Thoracic aorta endothelial cell (primary cell): ENCODE measurements at places on chromosomes 3 and 15. TPM values are rescaled to one million over a fixed set of nuclear protein-coding genes. Genes with fewer than 3 reads are reported as not detected.

CX3CR1 gene
- total RNA-seq, result not detected in 2 replicates

RTP1 gene
- 0.13 TPM in 1 of 2 replicates, not detected in the other for total RNA-seq

SPRED1 gene
- 36.7 and 39.6 TPM in 2 replicates for total RNA-seq

SLC30A4 gene
- 6.8 and 8.5 TPM in 2 replicates for total RNA-seq

NAALADL2 gene
- total RNA-seq, result 3.8 and 5.6 TPM in 2 replicates

CCR8 gene
- total RNA-seq, result not detected in 2 replicates

ZKSCAN7 gene
- 0.66 and 1.1 TPM in 2 replicates for total RNA-seq

IP6K1 gene
- total RNA-seq, result 44.5 and 53.0 TPM in 2 replicates

CRABP1 gene
- total RNA-seq, result not detected in 2 replicates

PLCH1 gene
- total RNA-seq, result 0.14 and 0.27 TPM in 2 replicates

EPHA3 gene
- not detected in 2 replicates for total RNA-seq

CSPG4 gene
- total RNA-seq, result 0.07 and 0.13 TPM in 2 replicates

HYAL3 gene
- total RNA-seq, result 4.9 and 7.0 TPM in 2 replicates

SAMD7 gene
- total RNA-seq, result not detected in 2 replicates

AHSG gene
- not detected in 2 replicates for total RNA-seq

CCDC174 gene
- total RNA-seq, result 14.5 and 15.7 TPM in 2 replicates

CRYGS gene
- total RNA-seq, result 1.7 and 2.1 TPM in 2 replicates

HTR3C gene
- not detected in 2 replicates for total RNA-seq

SERPINI2 gene
- not detected in 2 replicates for total RNA-seq

CD86 gene
- not detected in 2 replicates for total RNA-seq

UACA gene
- 122 and 136 TPM in 2 replicates for total RNA-seq

SHC4 gene
- total RNA-seq, result 0.53 and 0.65 TPM in 2 replicates

GABRG3 gene
- not detected in 2 replicates for total RNA-seq

CASR gene
- total RNA-seq, result not detected in 2 replicates

LEKR1 gene
- 0.40 and 0.86 TPM in 2 replicates for total RNA-seq

GPR27 gene
- total RNA-seq, result 0.07 TPM in 1 of 2 replicates, not detected in the other

KY gene
- not detected in 2 replicates for total RNA-seq

ERICH6 gene
- not detected in 2 replicates for total RNA-seq

LRRN1 gene
- total RNA-seq, result 0.07 TPM in 1 of 2 replicates, not detected in the other

NECTIN3 gene
- total RNA-seq, result 95.3 and 95.8 TPM in 2 replicates
